ENCODE measurements at places on chromosomes 12 and 14. TPM values are rescaled to one million over a fixed set of nuclear protein-coding genes. Genes with fewer than 3 reads are reported as not detected.

DNA sequence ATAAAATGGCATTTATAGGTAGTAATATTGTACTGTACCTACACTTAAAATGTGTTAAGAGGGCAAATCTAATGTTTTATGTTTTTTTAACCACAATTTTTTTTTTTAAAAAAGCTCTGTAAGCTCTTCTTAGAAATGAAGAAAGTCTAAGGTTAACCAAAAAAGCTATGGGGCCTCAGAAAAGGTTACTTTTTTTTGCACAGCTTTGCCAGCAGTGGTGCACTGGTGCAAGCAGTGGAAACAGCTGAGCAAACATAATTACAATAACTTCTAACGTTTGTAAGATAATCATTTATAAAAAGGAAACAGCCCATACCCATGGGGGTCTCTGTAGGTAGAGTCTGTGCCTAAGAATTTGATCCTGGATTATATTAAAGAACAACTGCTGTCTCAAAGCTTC, 85.1 kb upstream of the NID2 start:
- DNase-seq = no peak

DNA sequence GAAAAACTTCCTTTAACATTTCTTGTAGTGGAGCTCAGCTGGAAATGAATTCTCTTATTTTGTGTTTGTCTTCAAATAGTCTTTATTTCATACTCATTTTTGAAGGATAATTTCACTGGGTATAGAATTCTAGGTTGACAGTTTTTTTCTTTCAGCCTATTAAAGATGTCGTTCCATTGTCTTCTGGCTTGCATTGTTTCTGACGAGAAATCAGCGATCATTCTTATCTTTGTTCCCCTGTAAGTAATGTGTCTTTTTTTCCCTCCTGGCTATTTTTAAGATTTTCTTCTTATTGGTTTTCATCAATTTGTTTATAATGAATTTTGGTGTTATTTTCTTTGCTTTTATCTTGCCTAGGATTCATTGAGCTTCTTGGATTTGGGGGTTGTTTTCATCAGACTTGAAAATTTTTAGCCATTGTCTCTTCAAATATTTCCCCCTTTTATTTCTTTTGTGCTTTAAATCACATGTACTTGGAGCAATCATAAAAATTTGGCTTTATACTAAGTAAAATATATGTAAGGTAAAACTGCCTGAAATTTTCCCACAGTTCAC, 89.4 kb downstream of the UNC79 start:
- no peak for DNase-seq

GRCh38 chr14:99717682-99718013, 33.5 kb downstream of the CYP46A1 start:
- DNase-seq = no peak

- no peak for DNase-seq
Observed at GRCh38 chr14:23348297-23348655, 4.4 kb downstream of the SLC22A17 start.

GRCh38 chr14:20144820-20145219, 6.2 kb downstream of the OR4N5 start:
- DNase-seq = no peak

GRCh38 chr14:68811171-68811570, 18.3 kb upstream of the ZFP36L1 start:
- no peak for DNase-seq

DNA sequence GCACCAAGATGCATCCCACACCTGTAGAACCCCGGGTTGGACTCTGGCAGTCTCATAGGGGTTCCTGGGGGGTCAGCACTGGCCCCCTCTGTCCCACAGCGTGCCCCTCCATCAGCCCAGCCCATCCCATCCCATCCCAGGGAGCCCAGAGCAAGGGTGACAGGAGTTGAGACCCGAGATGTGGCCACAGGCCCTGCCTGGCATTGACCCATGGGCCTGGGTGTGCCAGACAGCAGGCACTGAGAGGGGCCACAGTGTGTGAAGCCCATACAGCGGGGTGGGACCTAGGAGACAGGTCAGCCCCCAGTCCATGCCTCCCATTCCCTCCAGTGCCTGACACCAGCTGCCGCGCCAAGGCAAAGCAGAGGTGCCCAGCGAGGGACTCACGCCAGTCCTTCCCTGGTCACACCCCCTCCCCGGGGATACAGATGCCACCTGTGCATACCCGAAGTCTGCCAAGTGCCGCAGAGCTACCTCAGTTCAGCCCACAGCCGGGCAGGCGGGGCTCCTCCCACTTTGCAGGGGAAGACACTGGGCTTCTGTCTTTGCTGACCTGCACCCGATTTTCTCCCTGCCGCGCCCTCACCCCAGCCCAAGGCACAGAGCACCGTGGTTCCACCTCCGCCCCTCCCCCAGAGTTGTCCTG, 50.4 kb downstream of the CYP46A1 start:
- no peak for DNase-seq

DNA sequence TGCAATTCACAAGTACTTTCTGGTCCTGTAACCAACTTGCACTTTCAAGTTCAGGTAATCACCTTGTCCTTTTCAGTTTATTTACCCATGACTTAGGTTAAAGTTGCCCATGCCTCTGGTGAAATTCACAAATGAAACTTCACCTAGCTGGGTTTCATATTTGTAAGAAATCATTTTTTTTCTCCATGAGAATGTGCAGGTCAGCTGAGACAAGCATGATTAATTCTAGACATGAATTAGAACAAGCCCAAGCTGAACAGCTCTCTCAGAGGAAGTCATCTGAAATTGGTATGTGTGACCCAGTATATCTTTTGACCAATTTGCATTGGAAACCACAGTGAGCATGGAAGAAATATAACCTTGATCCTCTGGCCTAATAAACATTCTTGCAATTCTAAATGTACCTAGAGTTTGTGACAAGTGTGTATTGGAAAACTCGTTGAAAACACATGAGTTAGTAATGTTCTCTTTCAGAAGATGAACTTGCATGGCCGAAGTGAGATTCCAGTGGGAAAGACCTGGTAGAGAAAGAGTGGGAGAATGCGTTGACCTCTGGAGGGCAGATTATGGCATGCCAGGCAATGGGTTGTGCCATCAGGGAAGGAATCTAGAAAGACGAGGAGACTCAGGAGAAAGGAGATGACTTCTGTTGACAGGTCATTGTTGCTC, 486.5 kb downstream of the ZFP36L1 start:
- DNase-seq = no peak

IRAK3 gene
- total RNA-seq = 3.4 TPM

KRT6B gene
- total RNA-seq = not detected

CIDEB gene
- 16.4 TPM for total RNA-seq

ATL1 gene
- total RNA-seq = 4.1 TPM

EEF1AKMT3 gene
- total RNA-seq = 1.9 TPM

NTF3 gene
- total RNA-seq = not detected

PLBD2 gene
- total RNA-seq = 13.3 TPM

SCNN1A gene
- 5.3 TPM for total RNA-seq

LMO3 gene
- not detected for total RNA-seq

Measured in naive thymus-derived CD4-positive, alpha-beta T cell (primary cell).